Panc1 (cell line): ENCODE measurements at places on chromosomes 3 and 15. TPM values are rescaled to one million over a fixed set of nuclear protein-coding genes. Genes with fewer than 3 reads are reported as not detected.

Gene DNAH1
- 2.4 TPM for total RNA-seq

Gene TMCO5A
- total RNA-seq: not detected

Gene FGF12
- total RNA-seq: 0.51 TPM

Gene SRP14
- 166 TPM for total RNA-seq

Gene SI
- total RNA-seq: not detected

Gene ASB14
- total RNA-seq: not detected

Gene RBPMS2
- 33.7 TPM for total RNA-seq

Gene ZNF717
- 6.3 TPM for total RNA-seq

Gene CLDN11
- total RNA-seq: 1.9 TPM

Gene TIMP4
- total RNA-seq: not detected

Gene SLC9C1
- total RNA-seq: not detected

Gene FOXP1
- total RNA-seq: 2.9 TPM

Gene NPHP3
- 34.0 TPM for total RNA-seq

Gene ST8SIA2
- total RNA-seq: 0.15 TPM

Gene TRIM42
- not detected for total RNA-seq

Gene EPHB3
- 6.0 TPM for total RNA-seq

Gene SLC28A2
- 0.23 TPM for total RNA-seq

Gene MST1R
- 27.5 TPM for total RNA-seq

Gene PLA2G4B
- total RNA-seq: 4.7 TPM

Gene KLHL25
- total RNA-seq: 7.0 TPM

Gene NR2F2
- total RNA-seq: 53.7 TPM

Gene IREB2
- total RNA-seq: 71.7 TPM

Gene PPM1M
- total RNA-seq: 9.7 TPM

Gene CADM2
- 0.64 TPM for total RNA-seq

Gene TGM5
- total RNA-seq: not detected

Gene C2CD4B
- total RNA-seq: 0.26 TPM

Gene TM6SF1
- 0.69 TPM for total RNA-seq

Gene LSAMP
- 3.1 TPM for total RNA-seq

Gene CIDEC
- not detected for total RNA-seq

Gene SCG5
- total RNA-seq: 0.67 TPM

Gene LRRC15
- 0.28 TPM for total RNA-seq

Gene NTRK3
- not detected for total RNA-seq

Gene CELSR3
- total RNA-seq: 7.7 TPM

Gene GPR171
- not detected for total RNA-seq

Gene ROPN1
- total RNA-seq: not detected

Gene BCL2A1
- total RNA-seq: 4.7 TPM

Gene ACTC1
- total RNA-seq: not detected

Gene DLL4
- 0.31 TPM for total RNA-seq

Gene LRRC31
- not detected for total RNA-seq

Gene DAZL
- total RNA-seq: not detected
